NCI-H2081 treated with DMSO at 0.1 percent for 48 hours (cell line): ENCODE measurements at places on chromosomes 5 and 9.

GRCh38 chr9:26244661-26245451, 566.6 kb upstream of the TUSC1 start:
- DNase-seq = no peak

GRCh38 chr9:72360324-72360723, 4.7 kb downstream of the ZFAND5 start:
- no peak for DNase-seq

DNA sequence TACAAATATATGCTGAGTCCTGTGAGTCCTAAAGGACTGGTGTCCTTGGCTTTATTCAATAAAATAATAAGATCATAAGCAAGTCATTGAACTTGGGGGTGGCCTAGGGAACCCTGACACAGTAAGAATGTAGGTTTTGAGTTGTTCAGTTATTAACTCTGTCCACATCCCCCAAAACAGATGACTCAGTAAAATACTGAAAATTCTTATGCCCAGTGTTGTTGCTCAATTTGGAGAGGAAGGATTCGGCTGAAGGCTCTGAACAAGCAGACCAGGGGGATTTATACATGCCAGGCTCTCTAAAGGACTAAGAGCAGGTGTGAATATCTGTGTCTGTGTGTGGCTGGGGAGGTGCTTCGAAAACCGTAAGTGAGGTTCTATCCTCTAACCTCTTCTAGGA, 173.7 kb downstream of the RMI1 start:
- no peak for DNase-seq

DNA sequence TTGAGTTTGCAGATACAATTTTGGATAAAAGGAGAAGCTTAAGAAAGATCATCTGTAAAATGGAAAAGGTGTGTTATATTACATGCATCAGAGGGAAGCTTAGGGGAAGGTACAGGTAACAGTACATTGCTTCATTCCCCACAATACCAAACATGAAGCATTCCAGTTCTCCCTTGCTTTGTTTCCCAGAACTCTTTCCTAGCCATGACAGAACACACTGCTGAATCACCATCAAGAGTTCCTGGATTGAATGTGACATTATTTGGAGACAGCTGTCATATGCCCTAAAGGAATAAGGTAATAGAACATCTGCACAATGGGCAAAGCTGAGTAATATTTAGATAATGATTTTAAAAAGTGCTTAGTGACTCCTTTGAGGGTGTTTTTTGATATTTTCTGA, 303.5 kb upstream of the ST8SIA4 start:
- no peak for DNase-seq

DNA sequence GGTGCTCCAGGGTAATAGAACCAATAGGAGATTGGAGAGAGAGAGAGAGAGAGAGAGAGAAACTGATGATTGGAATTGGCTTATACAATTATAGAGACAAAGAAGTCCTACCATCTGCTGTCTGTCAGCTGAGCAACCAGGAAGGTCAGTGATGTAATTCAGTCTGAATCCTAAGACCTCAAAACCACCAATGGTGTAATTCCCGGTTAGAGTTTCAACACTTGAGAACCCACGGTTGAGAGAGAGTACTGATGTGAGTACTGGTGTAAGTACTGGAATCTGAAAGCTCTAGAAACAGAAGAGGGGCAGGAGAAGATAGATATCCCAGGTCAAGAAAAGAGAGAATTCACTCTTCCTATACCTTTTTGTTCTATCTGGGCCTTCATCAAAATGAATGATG, 775.8 kb downstream of the EFNA5 start:
- DNase-seq = no peak

DNA sequence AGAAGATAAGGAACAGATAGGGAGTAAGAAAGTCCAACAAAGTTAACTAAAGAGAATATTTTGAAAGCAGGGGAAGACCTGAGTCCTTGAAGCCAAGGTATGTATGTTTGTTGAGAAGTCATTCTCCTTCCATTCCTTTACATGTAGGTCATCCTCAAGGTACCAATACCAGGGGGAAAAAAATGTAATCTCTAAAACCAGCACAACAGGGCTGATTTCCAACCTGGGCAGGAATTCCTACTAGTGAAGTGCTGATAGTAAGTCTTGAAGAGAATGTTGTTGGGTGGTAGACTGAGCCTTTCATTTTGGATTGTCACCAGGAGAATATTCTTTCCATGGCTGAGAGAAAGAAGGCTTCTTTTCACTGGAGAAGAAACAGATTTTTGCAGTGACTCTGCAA, 117.1 kb upstream of the ZNF462 start:
- no peak for DNase-seq

- DNase-seq = no peak
Observed at GRCh38 chr5:71834601-71835000, 115.5 kb downstream of the CARTPT start.

- no peak for DNase-seq
Observed at GRCh38 chr5:172954751-172955159, 4.5 kb upstream of the RPL26L1 start.

- no peak for DNase-seq
Observed at GRCh38 chr5:170466553-170466952, 37.3 kb upstream of the KCNIP1 start.

DNA sequence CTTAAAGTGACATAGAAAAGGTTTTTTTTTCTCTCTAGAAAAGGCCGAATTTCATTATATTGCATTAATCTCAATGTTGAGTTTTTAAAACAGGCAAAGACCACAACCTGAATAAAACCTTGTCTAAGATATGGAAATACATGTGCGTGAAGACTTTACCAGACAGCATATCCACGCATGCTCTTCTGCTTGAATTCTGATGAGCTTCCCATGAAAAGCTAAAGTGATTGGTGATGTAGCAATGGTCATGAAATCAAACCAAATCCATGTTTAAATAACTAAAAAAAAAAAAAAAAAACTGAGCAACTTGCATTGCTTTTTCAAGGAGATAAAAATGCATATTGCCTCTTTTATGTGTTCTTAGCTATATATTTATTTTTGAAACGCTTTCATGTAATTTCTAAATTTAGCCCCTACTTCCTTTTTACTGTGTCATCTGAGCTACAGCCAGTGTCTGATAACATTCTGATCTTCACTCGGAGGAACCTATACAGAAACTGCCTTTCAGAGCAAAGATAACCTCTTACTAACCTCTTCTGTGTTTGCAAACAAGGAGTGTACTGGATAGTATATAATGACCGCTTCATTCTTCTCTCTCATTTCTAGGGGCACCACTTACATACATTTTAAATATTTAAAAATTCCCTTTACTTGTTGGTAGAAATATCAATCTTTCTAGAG, 179.1 kb upstream of the GNA14 start:
- no peak for DNase-seq

- no peak for DNase-seq
Observed at GRCh38 chr5:146947181-146947941, 68.8 kb upstream of the PPP2R2B start.

DNA sequence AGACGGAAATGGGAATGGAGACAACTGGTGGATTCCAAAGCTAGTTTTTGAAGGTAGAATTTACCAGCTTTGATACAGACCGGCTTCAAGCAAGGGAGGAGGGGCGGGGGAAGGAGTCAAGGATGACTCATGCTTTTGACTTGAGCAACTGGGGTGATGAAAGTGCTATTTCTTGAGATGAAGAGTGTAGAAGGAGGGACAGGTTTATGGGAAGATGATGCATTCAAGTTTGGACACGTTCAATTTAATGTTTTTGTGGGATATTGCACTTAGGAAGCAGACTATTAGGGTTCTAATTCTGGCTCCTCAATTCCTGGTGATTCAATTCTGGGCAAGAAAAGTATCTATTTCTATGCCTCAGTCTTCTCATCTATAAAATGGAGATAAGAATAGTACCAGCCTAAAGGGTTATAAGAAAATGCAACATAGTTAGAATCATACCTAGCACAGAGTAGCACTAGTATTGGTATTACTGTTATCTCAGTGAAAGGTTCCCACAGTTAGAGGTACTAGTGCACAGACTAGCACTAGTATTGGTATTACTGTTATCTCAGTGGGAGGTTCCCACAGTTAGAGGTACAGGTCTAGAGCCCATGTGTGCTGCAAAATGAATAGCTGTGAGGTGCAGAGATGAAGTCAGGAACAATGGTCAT, 4.6 kb downstream of the NIPAL4 start:
- DNase-seq = no peak

GRCh38 chr9:120914953-120915352, 11.6 kb downstream of the TRAF1 start:
- no peak for DNase-seq

GRCh38 chr9:124487260-124488182, 19.7 kb downstream of the NR5A1 start:
- no peak for DNase-seq

GRCh38 chr9:108156270-108156998, 666.9 kb upstream of the KLF4 start:
- DNase-seq = no peak
